Stimulated activated CD4-positive, alpha-beta T cell treated with anti-CD3 and anti-CD28 coated beads, Interleukin-4, amount 100 ng/mL, for 48 hours (primary cell): ENCODE measurements at places on chromosomes 3 and 15.

GRCh38 chr3:108552267-108553159 is 36.7 kb downstream of the CIP2A start:
- DNase-seq, result no peak

DNA sequence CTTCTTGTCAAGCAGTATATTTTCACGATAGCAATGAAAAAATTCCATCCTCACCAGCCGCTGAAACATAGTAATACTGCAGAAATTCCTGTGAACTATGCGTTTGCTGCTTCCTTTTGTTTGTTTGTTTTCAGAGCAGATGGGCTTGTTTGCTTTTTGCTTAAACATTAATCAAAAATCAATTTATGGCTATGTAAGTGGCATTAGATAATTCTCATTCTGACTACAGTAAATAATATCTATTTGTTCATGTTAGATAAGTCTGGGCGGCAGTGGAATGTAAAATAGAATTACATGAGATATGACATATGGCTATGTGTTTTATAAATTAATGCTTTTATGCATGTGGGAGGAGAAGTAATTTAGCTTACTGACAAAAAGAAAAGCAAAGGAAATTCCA is 163.7 kb downstream of the PGPEP1L start:
- no peak for DNase-seq

DNA sequence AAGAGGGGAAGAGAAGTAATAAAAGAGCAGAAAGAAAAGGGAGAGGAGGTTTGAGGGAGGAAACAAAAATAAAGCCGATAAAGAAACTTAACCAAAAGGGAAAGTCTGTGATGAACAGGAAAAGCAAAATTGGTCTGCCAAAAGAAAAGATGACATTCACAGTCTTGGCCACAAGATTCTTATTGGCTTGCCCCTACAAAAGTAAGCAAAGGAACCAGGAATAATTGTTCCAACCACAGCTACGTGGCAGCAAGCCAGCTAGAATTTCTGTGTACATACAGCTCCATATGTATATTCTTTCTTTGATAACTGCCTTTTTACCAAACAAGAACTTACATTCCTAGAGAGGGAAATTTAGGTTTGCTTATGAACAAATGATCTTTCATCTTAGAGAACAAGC is 79.6 kb downstream of the MLH1 start:
- no peak for DNase-seq

GRCh38 chr15:50904211-50904610 is 4.3 kb upstream of the AP4E1 start:
- DNase-seq, result no peak

DNA sequence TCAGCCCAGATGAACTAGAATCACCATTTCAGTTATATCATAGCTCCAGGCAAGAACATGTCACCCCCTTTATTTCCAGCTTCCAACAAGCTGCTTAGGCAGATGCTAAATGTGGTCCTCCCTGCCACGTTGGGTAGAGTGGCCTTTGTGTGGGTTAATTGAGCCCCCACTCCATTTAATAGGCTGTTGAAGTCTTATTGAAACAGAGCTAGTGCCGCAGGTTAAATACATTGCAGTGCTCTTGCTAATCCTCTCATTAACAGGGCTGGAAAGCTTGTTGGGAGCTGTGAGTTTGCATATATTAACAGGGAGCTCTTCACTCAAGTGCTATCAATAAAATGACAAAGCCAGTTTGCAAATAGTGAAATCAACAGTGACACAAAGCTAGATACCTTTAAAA is 248.4 kb upstream of the CMC1 start:
- DNase-seq, result no peak

DNA sequence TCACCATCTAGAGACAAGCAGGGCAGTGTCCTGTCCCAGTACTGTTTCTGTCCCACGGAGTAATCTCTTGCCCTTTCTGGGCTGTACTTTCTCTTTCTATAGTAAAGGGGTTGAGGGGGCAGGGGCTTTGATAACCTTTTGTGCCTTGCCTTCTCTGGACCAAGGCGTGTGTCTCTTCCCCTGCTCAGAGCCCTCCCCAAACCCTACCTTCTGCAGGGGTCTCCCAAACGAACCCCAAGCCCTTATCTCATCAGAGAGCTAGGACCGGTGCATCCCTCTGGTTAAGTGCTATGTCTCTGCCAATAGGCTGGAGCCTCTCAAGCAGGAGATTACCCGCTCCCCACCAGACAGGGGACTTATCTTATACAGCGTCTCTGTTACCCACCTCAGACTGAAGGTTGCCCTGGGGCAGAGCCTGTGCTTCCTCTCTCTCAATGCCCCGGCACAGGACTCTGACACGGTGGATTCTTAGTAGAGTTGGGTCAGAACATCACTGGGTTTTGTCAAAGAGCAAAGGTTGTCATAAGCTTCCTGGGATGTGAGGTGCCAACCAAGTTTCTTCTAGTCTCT is 2.9 kb downstream of the PLEKHO2 start:
- DNase-seq, result no peak

DNA sequence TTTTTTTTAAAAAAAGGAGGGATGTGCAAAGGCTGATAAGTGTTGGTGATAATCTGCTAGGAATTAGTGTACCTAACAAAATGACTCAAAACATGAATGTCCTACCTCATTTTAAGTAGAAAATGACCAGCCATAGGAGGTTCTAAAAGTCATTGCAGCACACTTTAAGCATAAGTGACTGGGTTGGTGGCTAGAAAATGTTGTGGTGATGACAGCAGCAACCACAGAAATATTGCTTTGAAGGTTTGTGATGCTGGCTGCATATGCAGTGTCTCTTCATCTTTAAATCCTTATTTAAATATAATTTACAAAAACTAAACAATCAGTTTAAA is 55.2 kb downstream of the CMSS1 start:
- DNase-seq, result no peak

- no peak for DNase-seq
Observed at GRCh38 chr3:94082391-94082937, 19.6 kb downstream of the NSUN3 start.

DNA sequence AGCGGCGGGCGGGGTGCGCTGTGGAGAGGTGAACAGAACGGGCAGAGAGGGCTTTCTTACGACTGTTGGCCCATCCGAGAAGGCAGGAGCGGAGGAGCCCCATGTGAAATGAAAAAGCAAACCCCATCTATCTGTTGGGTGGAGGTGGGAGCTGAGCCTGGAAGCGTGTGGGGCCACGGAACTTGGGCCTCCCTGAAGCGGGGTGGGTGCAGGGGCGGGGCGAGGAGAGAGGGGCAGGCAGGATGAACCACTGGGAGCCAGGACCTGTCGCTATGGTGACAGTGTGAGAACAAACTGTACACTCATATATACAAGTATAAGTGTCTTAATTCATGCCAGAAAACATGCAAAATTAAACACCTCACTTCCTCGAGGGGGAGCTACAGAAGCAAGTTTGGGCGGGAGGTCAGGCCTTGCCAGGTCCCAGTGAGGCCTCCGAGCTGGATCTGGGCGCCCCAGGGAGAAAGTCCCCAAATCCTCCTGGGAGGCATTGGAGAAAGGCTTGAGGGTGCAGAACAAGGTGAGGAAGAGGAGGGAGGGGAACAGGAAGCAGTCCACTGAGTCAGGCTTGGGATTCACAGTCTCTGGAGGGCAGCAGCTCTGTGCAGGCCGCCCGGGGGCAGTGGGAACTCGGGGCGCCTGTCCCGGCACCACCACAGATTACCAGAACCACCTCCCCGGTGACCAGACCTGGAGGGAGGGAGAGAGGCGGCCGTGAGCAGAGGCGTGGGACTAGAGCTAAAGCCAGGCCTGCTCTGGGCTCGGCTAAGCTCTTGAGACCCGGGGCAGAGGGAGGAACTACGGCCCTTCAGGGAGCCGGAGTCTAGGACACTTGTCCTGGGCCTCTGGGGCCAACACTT is 34.8 kb downstream of the RBPMS2 start:
- no peak for DNase-seq

DNA sequence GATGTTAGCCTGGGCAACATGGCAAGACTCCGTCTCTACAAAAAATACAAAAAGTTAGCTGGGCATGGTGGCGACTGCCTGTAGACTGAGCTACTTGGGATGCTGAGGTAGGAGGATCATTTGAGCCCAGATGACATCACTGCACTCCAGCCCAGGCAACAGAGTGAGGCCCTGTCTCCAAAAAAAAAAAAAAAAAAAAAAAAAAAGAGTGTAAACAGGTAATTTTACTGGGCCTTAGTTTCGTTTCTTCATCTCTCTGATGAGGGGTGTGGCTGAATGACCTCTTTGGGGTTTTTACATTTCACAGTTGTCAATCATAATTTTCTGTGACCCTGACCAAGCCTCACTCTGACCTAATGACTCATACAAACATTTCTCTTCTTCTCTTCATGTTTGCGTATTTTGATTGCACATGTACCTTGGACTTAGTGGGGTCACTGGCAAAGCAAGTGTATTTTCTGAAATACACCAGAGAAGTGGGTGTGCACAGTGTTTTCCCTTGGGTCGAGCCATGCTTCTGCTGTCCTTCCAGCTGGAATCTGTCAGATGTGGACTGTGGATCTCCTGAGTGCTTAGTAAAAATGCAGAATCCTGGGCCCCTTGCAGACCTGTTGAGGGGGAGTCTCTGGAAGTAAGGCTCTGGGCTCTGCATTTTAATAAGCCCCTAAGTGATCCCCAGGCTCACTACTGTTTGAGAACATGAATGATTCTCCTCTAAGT is 140.5 kb downstream of the FNDC3B start:
- no peak for DNase-seq

DNA sequence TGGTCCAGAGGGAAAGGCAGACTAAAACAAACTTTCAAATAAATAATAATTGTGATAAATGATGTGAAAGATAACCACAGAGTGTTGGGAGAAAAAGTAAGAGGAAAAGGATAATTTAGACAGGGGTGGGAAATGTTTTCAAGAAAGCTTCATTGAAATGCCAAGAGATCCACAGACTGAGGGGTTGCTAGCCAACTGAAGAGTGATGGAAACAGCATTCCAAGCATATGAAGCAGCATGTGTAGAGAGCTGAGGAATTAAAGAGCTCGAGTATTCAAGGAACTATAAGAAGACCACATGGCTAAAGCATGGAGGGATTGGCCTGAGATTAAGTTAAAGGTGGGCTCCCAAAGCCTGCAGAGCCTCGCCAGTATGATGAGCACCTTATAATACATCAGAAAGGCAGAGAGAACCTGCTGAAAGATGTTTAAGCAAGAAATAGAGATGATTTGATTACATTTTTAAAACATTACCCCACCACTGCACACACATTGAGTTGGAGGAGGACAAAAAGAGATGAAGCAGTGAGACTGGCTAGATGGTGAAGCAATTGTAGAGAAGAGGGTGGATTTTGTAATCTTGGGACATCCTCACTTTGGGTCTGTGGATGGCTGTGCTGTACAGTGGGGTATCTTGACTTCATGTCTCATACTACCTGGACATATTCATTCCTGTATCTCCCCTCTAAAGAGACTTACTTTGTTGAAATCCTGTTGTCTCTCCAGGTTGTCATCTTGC is 100.8 kb downstream of the STAC start:
- no peak for DNase-seq

DNA sequence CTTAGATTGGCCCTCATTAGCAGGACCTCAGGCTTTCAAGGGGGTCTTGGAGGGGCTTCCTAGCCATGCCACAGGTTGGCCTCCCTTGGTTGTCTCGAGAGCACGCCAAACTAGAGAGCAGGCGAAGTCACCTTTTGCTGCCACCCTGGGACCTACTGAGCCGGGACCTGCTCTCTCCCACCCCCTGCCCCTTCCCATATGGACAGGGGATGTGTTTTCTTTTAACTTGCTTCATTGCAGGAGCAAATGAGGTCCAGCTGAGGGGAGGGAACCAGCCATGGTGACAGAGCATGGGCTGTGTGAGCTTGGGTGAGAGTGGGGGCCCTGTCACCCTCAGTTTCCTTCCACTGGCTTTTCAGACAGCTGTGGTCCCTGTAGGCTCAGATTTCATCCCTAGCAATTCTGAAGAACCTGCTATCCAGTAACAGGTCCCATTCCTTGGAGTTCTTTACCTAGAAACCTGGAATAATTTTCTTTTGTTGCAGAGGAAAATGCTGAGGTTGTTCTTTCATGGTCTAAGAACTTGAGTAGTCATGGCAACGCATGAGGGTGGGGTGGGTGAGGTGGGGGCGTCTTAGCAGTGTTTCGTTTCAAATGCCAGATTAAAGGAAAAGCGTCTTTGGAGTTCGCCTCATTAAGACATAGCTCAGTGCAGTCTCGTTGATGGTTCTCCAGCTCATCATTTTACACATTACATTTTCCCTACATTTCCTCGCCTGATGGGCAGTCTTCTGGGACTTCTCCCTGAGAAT is 20.1 kb upstream of the MAGEF1 start:
- DNase-seq, result no peak

GRCh38 chr3:25844891-25845290 is 55.0 kb downstream of the OXSM start:
- no peak for DNase-seq
